GM12878 (cell line): ENCODE measurements at places on chromosomes 3 and 15. TPM values are rescaled to one million over a fixed set of nuclear protein-coding genes. Genes with fewer than 3 reads are reported as not detected.

- no peaks in the 10 kb centered on the region for H3K36me3 ChIP-seq
- H3K4me3 ChIP-seq = no peak overlapping the region
- no peaks in the 10 kb centered on the region for H3K4me1 ChIP-seq
- no peak overlapping the region for H3K27ac ChIP-seq
- H3K27me3 ChIP-seq = no peaks in the 10 kb centered on the region
- no peak for DNase-seq
These were observed 126.3 kb upstream of the TMEM108 start for GRCh38 chr3:132911741-132912415.

DNA sequence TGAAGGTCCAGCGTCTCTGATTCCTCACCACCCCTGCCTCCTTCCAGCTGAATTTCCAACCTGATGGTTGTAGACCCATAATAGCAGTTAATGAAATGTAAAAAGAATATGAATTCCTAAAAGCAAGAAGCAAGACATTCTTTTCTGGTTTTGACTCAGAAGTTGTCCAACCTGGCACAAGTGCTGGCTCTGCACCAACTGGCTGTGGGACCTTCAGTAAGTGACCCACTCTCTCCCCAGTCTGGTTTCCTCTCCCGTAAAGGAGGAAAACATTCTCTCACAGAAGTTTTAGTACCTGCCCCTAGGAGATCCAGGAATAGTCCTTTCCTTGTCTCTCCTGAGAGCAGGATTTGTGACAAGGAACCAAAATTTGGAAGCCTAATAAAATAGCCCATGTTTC, 236.9 kb upstream of the TRIM42 start:
- no peak for DNase-seq
- H3K4me1 ChIP-seq = no peaks in the 10 kb centered on the region
- no peaks in the 10 kb centered on the region; the same call in 1 of the 2 replicates for H3K27me3 ChIP-seq

DNA sequence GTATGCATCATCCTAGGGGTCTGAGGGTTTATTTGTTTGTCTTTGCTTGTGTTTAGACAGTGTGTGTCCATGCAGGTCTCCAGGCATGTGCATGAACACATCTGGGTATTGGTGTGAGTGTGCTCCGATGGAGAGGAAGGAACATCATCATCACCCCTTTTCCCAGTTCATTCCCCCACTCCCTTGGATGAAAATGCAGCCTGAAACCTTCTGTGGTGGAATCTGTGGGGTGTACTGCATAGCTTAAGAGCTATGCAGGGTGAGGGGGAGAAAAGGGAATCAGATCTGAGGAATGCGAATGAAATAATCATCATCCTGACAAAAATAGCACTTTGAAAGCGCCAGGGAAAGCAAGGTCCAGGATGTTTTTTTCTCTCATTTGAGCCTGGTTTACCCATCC, 520.1 kb downstream of the NTRK3 start:
- no peak overlapping the region for H3K4me3 ChIP-seq
- H3K27ac ChIP-seq = no peak overlapping the region

DNA sequence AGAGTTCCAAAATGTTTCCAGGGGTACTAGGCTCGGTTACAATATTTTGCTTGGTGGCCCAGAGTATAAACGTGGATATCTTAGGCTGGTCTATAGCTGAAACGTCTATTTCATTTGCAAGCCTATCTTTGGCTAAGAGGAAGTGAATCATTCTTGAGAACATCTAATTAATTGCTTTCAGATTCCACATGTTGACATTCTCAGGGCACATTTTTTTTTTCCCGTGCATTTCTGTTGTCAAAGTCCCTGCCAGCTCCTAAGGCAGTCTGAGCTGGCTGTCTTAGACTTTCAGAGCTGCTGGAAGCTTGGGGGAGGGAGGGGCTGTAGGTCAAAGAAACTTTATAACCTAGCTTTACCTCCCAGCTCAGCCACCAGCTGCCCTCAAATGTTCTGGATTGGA, 23.2 kb upstream of the LAMP3 start:
- H3K27me3 ChIP-seq = no peaks in the 10 kb centered on the region
- DNase-seq = peak; percentile 26
- H3K4me1 ChIP-seq = peaks cover 2% of the 10 kb centered on the region; the same call in 1 of the 2 replicates
- H3K4me3 ChIP-seq = no peak overlapping the region
- no peaks in the 10 kb centered on the region for H3K36me3 ChIP-seq
- H3K27ac ChIP-seq = no peak overlapping the region

The ZNF662 gene
- total RNA-seq = 0.05 TPM in 1 of 2 replicates, not detected in the other

The ARNT2 gene
- total RNA-seq = 0.21 TPM in 1 of 2 replicates, not detected in the other

The DNAJB8 gene
- not detected in 2 replicates for total RNA-seq

The USP4 gene
- 68.4 and 75.8 TPM in 2 replicates for total RNA-seq
